Hematopoietic multipotent progenitor cell treated with erythropoietin and hydrocortisone succinate and interleukin-3 and kit ligand, for 15 days (in vitro differentiated cells): ENCODE measurements at places on chromosomes 13 and 19.

GRCh38 chr19:9906475-9907087 lies 29.7 kb downstream of the OLFM2 start:
- no peak for DNase-seq

- DNase-seq: no peak
Measured at GRCh38 chr19:23318143-23318542, 67.9 kb upstream of the ZNF724 start.

DNA sequence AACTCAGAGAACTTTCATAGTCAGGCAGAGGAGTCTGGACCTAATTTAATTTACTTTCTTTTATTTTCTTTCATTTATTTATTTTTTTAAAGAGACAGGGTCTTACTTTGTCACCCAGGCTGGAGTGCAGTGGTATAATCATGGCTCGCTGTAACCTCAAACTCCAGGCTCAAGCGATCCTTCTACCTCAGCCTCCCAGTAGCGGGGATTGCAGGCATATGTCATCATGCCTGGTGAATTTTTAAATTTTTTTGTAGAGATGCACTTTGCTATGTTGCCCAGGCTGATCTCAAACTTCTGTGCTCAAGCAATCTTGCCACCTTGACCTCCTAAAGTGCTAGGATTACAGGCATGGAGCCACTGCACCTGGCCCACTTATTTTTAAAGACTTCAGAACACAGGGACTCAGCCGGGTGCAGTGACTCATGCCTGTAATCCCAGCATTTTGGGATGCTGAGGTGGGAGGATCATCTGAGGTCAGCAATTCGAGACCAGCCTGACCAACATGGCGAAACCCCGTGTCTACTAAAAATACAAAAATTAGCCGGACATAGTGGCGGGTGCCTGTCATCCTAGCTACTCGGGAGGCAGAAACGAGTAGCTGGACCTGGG lies 50.6 kb downstream of the KLF5 start:
- no peak for DNase-seq

DNA sequence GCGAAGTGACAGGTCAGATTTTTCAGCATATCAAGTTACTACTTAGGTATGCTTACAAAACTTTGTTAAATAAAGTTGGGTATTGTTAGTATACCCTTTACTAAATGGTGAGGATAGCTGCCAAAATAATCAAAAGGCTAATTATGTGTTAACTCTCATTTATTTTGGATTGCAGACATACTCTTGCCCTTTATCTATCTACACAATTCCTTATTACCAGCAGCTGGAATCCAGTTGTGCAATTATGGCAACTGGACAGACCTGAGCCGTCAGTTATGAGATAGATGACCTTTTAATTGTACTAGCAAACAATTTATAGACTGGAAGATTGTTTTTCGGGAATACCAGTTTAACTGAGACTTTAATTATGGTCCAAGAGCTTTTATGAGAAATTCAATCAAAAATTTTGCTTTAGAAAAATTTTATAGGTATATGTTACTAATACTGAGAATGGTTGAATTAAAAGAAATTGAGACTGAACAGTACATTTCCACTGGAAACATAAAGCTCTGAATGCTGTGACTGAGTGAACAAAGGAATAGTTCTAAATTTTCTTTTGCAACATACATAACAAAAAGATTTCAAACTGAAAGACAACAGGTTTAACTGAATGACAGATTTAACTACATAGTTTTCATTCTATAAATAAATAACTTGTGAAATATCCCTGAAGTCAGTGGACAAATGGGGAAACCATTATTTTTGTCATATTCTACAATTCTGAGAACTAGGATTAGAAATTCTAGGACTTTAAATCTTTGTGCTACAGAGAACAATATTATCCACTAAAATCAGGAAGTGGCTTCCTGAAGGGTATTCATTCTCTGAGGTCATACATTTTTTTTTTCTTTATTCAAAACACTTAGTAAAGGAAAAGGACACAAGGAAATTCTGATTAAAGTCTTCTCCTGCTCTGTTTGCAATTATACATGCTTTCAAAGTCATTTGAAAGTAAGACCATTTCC lies 97.4 kb downstream of the ZC3H13 start:
- no peak for DNase-seq

DNA sequence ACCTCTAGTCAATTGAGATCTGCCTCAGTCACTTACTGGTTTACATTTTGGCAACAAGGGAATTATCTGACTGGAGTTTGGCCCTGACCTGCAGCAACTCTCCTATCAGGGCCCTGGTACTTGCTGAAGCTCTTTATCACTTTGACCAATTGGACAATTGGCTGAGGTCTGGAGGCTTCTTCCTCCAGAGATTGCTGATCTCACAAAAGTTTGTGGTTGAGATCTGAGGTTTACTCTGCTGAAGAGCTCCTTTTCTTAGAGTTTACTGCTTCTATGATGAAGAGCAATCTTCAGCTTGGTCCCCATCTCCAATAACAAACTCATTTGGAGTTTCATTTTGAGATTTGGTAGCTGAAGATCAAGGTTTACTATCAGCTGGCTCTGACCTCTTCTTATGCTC lies 276.9 kb upstream of the SGCG start:
- no peak for DNase-seq

GRCh38 chr19:57558525-57558924 lies 1.1 kb downstream of the ZNF550 start:
- DNase-seq: no peak
